Umbilical cord (tissue), 2 donors: ENCODE measurements at places on chromosomes 5 and 9. TPM values are rescaled to one million over a fixed set of nuclear protein-coding genes. Genes with fewer than 3 reads are reported as not detected.

DNA sequence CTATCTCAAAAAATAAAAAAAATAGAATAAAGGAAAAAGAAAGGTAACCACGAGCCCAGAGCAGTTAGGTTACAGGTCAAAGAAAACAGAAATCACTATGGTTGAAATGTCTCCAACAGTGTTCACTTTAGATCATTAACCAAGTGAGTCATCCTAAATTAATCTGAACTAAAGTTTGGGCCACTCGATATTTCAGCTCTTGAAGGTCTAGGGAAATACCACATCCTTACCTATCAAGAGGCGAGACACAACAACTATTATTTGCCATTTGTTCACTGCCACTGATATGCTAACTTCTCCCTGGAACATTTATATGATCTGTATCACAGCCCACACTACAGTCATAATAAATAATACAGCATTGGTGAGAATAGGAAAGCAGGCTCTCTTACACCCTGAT, 111.3 kb upstream of the NR5A1 start:
- DNase-seq: no peak

DNA sequence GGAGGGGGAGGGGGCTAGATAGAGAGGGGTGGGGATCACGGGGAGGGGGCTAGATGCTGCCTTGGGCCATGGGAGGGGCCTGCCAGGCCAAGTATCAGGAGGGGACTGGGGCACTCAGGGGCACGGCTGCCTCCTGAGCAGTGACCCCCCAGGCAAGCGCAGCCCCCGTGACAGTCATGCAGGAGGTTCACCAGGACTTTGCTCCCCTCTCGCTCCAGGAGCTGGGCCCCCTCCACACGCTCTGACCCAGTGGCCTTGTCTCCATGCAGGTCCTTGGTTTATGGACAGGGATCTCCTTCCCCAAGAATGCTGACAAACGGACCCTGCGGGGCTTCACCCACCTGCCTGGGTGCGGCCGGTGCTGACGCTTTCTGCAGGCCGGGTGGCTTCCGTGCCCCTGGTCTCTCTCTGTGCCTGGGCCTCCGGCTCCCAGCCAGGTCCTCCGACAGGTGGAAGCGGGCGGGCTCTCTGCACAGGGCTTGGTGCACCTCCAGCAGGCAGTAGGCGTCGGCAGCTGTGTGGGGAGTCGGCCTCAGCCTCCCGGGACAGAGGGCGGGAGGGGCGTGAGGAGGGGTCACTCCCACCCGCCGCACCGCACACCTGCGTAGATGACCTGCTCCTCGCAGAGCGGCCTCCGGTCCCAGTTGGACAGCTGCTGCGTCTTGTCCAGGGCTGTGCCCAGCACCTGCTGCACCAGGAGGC, 46.8 kb upstream of the NRARP start:
- no peak for DNase-seq

Gene CEL
- not detected for total RNA-seq

DNA sequence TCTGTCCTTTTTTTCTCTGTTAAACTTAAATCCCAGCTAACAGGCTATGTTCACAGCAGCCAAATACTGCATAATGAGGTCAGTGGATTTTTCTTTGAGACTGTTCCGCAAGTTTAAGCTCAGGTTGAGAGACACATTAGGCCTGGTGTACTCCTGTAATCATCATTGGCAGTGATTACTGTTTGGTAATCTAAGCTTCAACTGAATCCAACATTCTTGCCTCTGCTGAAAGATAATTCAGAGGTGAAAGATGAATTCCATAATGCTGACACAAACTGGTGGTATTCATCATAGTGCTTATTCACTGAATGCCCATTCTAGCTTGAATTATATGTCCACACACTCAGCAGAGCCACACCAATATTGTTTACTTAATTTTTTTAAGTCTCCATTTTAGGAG, 108.5 kb downstream of the NFIB start:
- DNase-seq: peak; percentile 63

DNA sequence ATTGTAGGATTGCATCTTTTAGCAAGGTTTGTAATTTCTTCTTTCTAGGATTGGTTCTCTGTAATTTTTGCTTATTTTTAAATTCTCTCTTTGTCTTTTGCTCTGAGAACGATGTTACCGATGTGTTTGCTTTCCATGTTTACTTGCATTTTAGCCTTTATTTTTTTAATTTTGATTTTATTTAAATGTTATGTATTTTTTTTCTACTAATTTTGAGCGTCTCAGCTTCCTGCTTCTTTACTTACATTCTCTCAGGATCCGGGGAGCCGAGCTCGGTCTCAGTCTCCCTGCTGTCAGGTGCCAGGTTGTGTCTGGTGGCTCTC, 20.9 kb downstream of the ANXA2R start:
- DNase-seq: no peak

- DNase-seq: no peak
Measured at GRCh38 chr5:129271308-129271707, 176.8 kb downstream of the ISOC1 start.

Gene TTLL11
- total RNA-seq: 8.9 TPM

Gene CAMK2A
- 5.8 TPM for total RNA-seq

GRCh38 chr5:179237770-179238627, 107.3 kb downstream of the ADAMTS2 start:
- no peak for DNase-seq

Gene SPAAR
- 1.4 TPM for total RNA-seq

DNA sequence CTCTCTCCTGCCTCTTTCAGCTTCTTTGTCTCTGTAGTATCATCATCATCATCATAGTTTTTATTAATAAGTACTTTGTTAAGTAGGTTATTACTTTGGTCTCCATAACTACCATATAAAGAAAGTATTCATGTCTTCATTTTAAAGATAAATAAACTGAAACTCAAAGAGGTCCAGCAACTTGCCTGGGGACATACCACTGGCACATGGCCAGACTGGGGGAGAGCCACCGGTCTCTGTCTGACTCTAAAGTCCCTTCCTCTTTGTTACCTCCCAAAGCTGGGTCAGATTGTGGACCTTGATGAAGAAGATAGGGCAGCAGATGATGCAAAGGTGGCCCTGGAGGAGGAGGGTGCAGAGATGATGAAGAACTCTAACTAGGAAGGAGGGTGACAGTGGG, 8.5 kb downstream of the CDX1 start:
- DNase-seq: no peak

Gene MEIKIN
- not detected for total RNA-seq

- no peak for DNase-seq
Measured at GRCh38 chr5:17396247-17396646, 101.8 kb upstream of the TAF11L2 start.

DNA sequence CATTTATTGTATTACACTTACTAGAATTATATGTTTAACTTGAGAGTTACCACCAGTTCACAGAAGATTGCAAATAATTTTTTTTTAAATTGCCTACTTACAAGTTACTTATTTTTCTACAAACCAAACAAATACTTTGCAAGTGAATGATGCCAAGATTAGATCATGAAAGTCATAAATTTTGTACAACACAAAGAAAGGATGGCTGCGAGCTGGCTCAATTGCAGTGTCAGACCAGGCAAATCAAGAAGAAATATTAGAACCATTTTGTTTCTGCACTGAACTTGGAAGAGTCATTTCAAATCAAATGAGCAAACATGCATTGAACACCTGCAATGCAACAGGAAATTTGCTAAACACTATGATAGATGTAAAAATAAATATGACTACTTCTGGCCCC, 97.3 kb downstream of the PLCXD3 start:
- DNase-seq: no peak
